ENCODE measurements at places on chromosomes 5 and 9. TPM values are rescaled to one million over a fixed set of nuclear protein-coding genes. Genes with fewer than 3 reads are reported as not detected.

Gene MAMDC4
- 27.9 TPM for total RNA-seq

GRCh38 chr9:98438666-98439065, 183.2 kb upstream of the TBC1D2 start:
- DNase-seq = no peak

DNA sequence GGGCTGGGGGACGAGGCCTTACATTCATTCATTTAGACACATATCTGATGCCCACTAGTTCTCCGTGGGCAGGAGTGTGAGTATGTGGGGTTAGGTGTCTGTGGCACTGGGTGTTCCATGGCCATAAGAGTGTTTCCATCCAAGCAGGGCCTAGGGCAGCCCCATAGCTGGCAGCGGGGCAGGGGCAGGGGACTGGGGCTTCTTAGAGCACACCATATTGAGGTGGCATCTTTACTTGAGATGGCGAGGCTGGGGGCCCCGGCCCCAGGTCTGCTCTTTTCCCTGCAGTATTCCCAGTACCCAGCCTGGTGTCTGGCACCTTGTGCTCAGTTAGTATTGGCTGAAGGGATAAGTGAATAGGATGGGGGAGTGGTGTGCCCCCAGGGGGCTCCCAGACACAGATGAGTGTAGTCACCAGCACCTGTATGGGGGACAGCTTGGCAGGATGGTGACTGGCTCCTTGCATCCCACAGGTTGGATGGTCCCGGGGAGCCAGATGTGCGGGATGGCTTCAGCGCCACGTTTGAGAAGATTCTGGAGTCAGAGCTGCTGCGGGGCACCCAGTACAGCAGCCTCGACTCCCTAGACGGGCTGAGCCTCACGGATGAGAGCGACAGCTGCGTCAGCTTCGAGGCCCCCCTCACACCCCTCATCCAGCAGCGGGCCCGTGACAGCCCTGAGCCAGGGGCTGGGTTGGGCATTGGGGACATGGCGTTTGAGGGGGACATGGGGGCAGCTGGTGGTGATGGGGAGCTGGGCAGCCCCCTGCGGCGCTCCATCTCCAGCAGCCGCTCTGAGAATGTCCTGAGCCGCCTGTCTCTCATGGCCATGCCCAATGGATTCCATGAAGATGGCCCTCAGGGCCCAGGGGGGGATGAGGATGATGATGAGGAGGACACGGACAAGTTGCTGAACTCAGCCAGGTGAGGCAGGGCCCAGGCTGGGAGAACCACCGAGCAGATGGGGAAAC, 17.5 kb downstream of the PSD2 start:
- DNase-seq = no peak

Gene PRRX2
- total RNA-seq = not detected

GRCh38 chr5:178984145-178985072, 10.7 kb downstream of the GRM6 start:
- DNase-seq = no peak
